ENCODE measurements at places on chromosomes 11 and 22.

DNA sequence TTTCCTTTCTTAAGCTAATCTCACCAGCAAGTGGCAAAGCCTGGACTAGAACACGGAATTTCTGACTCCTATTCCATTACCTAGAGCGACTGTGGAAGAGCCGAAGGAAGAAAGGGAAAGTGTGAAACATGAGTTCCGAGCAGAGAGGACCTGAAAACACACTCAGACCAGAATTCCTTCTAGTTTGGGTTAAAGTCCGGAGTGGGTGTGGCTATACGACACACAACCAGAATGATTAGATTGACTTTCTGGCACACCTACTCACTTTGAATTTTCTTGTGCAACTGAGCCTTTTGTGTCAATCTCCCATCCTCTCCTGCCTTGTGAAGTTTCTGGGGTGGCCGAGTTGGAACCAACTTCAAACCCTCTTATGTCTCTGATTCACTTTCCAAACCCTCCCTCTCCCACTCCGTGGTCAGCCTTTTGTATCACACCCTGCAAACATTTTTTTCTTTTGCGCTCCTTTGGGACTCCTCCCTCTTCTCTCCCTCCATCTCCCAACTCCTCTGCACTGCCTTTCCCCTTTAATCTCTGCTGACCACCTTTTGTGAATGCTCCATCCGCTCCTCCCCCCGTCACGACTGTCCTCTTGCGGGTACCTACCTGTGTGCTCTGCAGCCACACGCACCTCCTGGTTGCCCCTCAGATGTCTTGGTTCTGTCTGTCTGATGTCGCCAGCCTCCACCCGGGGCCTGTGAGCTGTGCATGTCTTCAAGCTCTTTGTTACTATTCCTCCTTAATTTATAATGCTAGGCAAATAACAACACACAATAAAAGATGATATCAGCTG is 86.3 kb upstream of the BLID start:
- DNase-seq: no peak

DNA sequence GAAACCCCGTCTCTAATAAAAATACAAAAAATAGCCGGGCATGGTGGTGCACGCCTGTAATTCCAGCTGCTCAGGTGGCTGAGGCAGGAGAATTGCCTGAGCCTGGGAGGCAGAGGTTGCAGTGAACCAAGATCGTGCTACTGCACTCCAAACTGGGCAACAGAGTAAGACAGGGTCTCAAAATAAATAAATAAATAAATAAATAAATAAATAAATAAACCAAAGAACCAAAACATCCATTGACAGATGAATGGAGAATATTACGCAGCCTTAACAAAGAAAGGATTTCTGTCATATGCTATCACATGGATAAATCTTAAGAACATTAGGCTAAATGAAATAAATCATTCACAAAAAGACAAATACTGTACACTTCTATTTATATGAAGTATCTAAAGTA is 11.1 kb upstream of the CSTF3 start:
- DNase-seq: no peak

GRCh38 chr11:65891219-65892136 is 1.0 kb downstream of the CCDC85B start:
- DNase-seq: no peak

GRCh38 chr11:121763526-121763925 is 310.8 kb upstream of the SORL1-AS1 start:
- peak; percentile 64 for DNase-seq

GRCh38 chr11:134512061-134512460 is 100.0 kb upstream of the B3GAT1 start:
- no peak for DNase-seq

DNA sequence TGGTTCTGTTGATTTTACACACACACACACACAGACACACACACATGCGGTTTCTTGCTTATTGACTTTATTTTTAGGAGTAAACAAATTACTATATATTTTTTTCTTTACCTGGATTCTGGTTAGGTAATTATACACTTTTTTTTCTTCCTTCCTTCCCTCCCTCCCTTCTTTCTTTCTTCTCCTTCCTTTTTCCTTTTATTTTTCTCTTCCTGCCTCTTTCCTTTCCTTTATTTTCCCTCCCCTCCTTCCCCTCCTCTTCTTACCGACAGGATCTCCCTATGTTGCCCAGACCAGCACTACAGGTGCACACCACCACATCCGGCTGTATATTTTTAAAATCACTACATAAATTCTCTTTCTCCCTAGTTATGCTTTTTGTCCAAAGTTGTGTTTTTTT is 3.1 kb upstream of the SPDYC start:
- no peak for DNase-seq

DNA sequence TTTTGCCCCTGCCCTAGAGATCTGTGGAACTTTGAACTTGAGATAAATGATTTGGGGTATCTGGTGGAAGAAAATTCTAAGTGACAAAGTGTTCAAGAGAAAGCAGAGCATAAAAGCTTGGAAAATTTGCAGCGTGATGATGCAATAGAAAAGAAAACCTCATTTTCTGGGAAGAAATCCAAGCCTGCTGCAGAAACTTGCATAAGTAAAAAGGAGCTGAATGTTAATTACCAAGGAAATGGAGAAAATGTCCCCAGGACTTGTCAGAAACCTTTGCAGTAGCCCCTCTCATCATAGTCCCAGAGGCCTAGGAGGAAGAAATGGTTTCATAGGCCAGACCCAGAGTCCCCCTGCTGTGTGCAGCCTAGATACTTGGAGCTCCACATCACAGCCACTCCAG is 686.9 kb downstream of the FAM181B start:
- no peak for DNase-seq
